Activated CD4-positive, alpha-beta T cell treated with anti-CD3 and anti-CD28 coated beads, Interleukin-2, amount 10 ng/mL, durations not matched to agents 24 days and 14 days (primary cell): ENCODE measurements at places on chromosomes 6 and 20.
A peak's percentile ranks its signal among the peaks of the same experiment; 100 is the strongest.

GRCh38 chr6:42210551-42210950 is 7.1 kb downstream of the MRPS10 start:
- no peak for DNase-seq

DNA sequence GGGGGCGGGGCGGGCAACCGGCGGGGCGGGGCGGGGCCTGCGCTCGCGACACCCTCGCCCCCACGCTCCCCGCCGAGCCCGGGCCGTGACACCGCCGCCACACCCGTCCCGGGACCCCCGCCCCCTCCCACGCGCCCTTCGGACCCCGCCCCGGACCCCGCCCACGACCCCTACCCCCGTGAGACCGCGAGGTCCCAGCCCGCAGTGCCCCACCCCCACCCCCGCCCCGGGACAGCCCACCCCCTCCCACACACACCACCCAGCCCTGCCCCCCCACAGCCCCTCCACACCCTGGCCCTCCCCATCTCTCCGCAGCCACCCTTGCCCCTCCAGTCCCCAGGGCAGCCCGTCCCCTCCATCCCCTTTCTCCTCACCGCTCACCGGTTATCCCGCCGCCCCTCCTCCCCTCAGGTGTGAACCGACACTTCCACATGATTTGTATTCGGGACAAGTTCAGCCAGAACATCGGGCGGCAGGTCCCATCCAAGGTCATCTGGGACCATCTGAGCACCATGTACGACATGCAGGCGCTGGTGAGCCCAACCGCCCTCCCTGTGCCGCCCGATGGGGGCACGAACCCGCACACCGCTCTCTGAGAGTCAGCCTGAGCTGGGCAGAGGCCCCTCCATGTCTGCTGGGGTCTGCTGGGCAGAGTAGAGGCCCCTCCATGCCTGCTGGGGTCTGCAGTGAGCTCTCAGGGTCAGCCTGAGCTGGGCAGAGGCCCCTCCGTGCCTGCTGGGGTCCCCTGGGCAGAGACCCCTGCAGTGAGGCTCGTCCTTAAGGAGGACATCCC is 622 bp downstream of the MRGBP start:
- DNase-seq: no peak

DNA sequence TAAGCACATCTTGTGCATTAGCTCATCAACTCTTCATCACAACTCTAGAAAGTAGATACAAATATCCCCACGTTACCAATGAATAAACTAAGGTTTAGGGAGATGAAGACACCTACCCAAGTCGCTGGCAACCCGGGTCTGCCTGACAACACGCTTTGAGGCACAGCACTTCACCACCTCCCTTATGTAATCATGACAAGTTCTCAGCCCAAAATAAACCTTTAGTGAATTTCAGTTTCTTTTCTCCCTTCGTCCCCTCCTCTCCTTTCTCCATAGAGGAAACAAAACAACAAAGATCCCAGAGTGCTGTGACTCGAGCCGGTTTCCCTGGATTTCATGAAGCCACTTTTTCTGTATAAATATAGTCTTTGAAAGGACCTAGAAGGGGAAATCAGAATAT is 105.4 kb downstream of the MAFB start:
- no peak for DNase-seq

GRCh38 chr6:40512340-40512739 is 74.8 kb downstream of the LRFN2 start:
- DNase-seq: no peak

DNA sequence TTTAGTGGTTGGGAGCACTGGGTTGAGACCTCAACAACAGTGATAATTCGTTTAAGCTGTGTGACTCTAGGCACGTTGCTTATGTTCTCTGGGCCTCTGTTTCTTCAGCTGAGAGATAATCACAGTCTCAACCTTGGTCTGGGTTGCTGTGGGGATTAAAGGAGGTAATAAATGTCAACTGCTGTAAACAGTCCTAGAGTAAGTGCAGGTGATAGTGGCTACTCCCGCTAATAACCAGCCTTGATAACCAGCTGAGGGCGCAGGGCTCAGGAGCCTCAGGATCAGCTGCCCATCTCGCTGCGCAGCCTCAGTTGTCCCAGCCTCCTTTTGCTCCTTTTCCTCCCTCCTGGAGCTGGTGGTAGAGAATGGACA is 58.0 kb downstream of the JARID2 start:
- no peak for DNase-seq

- DNase-seq: no peak
Measured at GRCh38 chr6:47446669-47447330, 30.8 kb upstream of the CD2AP start.

- DNase-seq: no peak
Measured at GRCh38 chr6:49637350-49637731, 702 bp upstream of the RHAG start.

- DNase-seq: no peak
Measured at GRCh38 chr6:136677344-136677743, 114.9 kb downstream of the MAP3K5 start.

- no peak for DNase-seq
Measured at GRCh38 chr6:154071236-154071635, 32.2 kb downstream of the OPRM1 start.

DNA sequence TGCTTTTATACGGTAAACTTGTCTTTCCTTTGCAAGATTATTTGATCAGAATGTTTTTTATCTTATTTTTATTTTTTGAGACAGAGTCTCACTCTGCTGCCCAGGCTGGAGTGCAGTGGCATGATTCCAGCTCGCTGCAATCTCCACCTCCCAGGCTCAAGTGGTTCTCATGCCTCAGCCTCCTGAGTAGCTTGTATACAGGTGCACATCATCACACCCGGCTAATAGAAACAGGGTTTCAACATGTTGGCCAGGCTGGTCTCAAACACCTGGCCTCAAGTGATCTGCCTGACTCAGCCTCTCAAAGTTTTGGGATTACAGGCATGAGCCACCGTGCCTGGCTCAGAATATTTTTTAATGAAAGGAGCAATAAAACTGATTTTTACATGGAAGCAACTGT is 8.9 kb upstream of the LPIN3 start:
- no peak for DNase-seq

- DNase-seq: no peak
Measured at GRCh38 chr6:126650931-126651330, 311.0 kb downstream of the CENPW start.

DNA sequence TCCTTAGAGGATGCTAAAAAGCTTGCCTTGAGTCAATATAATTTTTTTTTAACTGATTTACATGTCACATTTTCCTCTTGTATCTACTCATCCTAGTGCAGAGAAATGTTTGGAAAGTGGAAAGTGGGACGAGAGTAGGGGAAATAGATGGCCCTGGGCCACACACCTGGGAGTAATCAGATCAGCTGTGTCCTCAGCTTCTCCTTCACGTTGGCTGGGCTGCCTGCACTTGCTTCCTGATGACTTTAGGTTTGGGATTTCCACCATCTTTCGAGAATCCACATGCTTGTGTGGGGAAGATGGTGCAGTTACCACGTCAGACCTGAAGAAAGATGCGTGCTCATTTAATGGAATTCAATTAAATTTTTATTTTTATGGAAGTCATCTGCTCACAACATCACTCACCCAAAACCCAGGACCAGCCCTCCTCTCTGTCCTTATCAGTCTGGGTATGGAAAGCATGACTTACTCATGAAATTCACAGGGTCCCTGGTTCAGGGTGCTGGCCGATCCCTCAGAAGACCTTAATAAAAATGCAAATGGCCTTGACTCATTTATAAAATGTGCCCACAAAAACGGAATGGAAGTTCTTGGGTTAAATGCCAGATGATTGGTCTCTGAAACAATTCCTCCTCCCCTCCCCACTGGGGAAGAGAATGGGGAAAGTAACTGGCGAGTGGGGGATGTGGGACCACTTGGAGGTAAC is 74.5 kb upstream of the TIAM2 start:
- DNase-seq: no peak

GRCh38 chr6:138806889-138807288 is 11.0 kb downstream of the ECT2L start:
- DNase-seq: no peak

DNA sequence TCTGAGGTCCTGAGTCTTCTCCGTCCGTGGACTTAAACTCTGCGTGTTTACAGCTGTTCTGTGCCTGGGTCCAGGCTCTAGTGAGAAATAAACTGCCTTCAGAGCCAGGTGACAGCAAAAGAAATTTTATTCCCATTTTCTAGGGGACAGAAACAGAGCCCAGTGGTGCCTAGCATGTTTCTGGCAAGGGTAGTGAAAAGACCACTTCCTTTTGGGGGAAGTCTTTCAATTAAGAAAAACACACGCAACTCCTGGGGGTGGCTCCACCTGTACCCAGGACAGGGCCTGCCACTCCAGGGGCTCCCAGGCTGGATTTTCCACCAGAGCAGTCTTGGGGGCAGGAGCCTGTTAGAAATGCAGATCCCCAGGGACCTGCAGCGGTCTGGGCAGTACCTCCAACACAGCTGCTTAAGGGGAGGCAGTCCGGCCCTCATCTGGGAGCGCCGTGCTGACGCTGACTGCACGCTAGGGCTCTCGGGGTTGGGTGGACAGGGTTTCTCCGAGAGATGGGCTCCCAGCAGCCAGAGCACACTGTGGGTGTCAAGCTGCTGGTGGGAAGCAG is 23.0 kb upstream of the AVP start:
- DNase-seq: no peak

DNA sequence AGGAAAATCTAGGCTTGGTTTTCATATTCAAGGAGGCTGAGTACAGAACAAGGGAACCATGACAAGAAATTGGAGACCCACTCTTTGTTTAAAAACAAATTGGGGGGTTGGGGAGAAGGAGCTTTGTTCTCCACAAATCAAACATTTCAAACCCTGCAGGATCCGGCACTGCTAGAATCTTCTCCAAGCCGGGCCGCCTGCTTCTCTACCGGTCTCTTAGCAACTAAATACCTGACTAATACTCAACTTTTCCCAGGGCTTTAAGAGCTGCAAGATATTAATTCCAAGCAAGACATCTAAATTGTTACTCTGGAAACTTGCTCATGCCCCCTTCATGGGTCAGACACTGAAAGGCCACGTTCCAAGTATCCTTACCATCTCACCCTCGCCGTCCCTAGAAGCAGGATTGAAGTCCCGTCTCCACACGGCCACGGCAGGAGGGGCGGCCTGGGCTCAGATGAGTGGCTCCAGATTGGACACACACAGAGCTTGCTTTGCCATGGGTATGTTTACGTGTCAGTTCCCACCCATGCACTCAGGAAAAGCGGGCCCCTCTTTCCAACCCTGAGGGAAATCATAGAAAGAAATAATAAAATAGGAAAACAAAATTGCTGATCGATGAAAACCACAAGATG is 126.4 kb upstream of the CDH4 start:
- DNase-seq: no peak

GRCh38 chr6:150759483-150759882 is 106.0 kb upstream of the MTHFD1L start:
- no peak for DNase-seq

- peak; percentile 94 for DNase-seq
Measured at GRCh38 chr6:73452107-73452461, at the start of gene CGAS. Gene CGAS (minus strand): TSS chr6:73452297. CDS start chr6:73452181, 116 bp downstream.

DNA sequence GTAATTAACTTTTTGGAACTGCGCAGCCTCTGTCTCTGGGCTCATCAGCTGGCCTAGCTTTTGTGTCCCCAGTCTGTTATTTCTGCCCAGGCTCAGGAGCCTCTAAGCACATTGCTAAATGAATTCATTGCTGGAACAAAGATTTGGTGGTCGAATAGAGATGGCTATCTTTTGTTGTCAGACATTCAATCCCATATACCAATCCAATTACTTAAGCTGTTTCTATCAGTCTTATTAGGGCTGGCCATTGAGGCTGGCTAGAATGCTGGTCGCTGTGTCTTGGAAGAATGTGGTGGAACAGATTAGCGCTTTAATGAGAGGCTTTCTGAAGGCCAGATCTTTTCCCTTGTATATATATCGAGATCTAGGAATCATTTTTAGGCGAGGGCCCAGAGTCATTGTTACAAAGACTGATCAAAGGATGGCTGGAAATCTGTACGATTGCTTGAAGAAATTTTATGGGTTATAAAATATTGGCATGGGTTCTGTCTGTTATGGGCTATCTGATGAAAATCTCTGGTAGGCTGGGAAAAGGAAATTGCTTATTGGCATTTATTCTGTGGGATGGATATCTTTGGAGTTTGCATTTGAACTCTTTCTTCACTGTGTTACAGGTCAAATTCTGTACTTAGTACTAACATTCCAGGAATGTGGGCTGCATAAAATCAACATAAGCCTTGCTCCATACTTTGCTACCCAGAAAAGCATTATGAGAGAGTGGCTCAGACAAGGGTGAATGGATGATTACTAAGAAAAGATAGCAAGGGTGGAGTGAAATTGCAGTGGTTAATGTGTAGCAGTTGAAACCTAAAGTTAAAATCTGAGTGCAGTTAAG is 34.8 kb upstream of the JAG1 start:
- DNase-seq: no peak
